Muscle of leg (tissue), 16 donors: ENCODE measurements at places on chromosomes 5 and 9.

DNA sequence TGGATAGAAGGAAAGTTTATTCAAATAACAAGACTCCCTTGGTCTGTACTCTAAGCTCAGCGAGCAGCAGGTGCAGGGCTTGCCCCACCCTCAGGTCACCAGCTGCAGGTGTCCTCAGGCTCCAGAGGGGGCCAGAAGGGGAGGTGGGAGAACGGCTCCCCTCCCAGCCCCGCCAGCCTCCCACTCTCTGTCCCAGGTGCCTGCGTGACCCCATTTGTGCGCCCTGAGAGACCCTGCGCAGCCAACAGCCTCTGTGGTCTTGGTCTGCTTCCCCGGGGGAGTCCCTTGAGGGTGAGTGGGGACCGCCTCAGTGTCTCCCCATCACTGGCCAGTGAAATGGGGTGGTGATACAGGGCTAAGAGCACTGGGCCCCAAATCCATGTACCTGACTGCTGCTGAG is 62.3 kb upstream of the STXBP1 start:
- DNase-seq: no peak

- DNase-seq: peak; percentile 88
Observed at GRCh38 chr9:128635266-128636023, 21.2 kb downstream of the DYNC2I2 start.

- no peak for DNase-seq
Observed at GRCh38 chr5:69004127-69004526, 89.7 kb upstream of the SLC30A5 start.

- DNase-seq: no peak
Observed at GRCh38 chr5:94818904-94819303, 200.4 kb downstream of the SLF1 start.

DNA sequence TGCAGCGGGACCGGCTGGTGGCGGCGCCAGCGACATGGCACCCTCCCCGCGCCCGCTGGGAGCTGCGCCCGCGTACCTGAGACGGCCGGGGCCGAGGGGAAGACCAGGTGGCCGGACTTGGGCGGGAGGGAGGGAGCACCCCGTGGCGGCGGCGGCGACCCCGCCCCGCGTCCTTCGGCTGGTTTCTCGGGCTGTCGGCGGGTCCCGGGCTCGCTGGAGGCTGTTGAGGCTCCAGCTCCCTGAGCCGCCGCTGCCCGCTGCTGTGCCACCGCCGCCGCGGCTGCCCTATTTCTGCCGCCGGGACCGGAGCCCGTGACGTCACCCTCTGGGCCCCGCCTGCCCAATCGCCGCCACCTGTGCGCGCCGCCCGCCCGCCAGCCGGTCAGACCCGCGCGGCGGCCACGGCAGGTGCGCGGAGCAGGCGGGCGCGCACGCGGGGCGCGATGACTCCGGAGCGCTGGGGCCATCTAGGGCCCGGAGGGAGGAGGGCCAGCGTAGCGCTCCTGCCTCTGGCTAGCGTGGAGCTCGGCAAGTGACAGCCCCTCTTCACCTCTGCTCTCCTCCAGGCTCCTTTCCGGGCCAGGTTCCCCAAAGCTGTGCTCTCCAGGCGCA is at the start of gene FSTL4:
Gene FSTL4, minus strand, starts transcription at position 293 of the 612 bp plus-strand sequence.
- DNase-seq: peak; percentile 24

GRCh38 chr5:95924720-95925377 is 36.8 kb downstream of the ELL2 start:
- peak; percentile 10 for DNase-seq

DNA sequence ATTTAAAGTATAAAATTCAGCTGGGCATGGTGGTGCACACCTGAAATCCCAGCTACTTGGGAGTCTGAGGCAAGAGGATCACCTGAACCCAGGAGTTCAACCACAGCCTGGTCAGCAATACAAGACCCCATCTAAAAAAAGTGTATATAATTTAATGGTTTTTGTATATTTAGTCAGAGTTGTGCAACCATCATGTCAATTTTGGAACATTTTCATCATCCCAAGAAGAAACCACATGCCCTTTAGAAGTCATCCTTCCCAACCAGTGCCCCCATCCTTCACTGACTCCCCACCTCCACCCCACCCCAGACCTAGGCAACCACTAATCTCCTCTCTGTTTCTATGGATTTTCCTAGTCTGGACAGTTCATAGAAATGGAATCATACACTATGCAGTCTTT is 18.8 kb upstream of the TEK start:
- no peak for DNase-seq

- DNase-seq: no peak
Observed at GRCh38 chr5:157186309-157187045, 5.8 kb downstream of the ITK start.

GRCh38 chr5:38258319-38259061 is at the start of gene EGFLAM:
EGFLAM (plus strand) TSS chr5:38258559; CDS start chr5:38258755, 196 bp downstream.
- DNase-seq: peak; percentile 49

DNA sequence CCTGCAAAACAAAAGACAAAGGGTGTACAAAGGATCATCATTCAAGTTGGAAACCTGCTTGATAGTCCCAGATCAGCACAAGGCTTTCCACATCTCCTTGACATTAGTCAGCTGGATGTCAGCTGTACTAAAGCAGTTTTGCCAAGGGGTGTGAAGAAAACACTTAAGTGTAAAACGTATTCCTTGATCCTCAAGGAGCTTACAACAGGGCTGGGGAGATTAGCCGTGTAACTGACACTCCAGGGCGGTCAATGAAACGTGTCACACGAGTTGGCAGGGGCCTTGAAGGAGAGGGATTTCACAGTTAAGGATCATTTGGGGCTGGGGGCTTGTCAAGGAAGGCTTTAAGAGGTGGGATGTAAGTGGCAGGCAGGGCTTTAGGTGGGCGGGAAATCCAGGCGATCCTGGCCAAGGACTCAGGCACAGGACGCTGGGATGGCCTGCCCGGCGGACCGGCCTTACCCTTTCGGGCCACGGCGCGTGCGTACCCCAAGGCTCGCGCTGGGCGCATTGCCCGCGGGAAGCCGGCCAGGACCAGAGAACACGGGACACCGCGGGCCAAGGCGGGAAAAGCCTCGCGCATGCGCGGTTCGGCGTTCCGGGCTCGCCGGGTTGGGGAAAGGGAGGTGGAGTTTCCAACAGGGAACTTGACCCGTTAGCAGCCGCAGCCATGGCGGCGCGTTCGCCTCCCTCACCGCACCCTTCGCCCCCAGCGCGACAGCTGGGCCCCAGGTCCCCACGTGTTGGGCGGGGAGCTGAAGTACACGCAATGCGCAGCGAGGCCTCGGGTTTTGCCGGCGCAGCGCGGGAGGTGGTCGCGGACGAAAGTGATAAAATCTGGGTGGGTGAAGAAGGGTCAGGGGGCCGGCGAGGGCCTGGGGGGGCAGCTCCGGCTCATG is at the start of gene CNTLN:
Gene CNTLN, plus strand, starts transcription at position 645 of the 899 bp plus-strand sequence. Its CDS starts 26 bp downstream, at position 671.
- peak; percentile 97 for DNase-seq

DNA sequence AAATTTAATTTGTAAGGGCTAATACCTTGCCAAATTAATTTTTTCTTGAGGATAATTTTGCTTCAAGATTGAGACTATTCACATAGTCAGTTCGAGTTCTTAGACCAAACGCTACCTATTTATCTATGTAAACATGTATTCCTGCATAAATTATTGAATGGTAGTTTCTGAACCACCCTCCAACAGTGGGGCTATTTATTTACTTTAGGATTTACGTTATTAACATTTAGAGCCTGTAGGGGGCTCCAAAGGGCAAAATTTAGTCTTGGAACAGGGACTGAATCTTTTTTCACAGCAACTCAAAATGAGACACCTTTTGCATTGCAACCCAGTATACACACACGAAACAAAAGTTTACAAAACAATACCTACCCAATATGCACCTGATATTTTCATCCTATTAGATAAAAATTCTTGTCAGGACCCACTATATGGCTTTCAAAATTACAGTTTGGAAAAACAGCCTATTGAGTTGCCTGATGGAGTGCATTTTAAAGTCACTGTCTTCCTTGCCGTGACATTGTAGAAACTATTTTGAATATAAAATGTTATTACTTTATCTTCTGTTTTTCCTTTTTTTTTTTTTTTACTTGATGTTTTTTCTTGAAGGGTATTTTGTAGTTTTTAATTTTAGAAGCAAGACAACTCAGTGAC is 47.1 kb upstream of the POU4F3 start:
- peak; percentile 48 for DNase-seq

GRCh38 chr9:121991307-121991661 is 101.8 kb downstream of the TTLL11 start:
- no peak for DNase-seq

DNA sequence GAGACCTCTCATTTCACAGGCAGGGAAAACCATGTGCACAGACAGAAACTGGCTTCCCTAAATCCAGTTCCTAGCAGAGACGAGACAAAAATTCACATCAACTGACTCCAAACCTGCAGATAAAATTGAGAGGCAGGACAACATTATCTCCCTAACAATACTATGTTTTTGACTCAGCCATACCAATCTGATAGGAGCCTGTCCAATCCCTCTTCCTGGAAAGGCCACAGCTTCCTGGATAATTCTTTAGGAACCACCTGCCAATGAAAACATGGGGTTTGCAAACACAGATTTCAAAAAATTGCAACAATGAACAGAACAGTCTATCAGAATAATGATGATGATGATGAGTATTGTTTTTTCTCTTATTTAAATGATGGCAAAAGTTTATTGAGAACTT is 22.4 kb downstream of the SH3TC2 start:
- no peak for DNase-seq

DNA sequence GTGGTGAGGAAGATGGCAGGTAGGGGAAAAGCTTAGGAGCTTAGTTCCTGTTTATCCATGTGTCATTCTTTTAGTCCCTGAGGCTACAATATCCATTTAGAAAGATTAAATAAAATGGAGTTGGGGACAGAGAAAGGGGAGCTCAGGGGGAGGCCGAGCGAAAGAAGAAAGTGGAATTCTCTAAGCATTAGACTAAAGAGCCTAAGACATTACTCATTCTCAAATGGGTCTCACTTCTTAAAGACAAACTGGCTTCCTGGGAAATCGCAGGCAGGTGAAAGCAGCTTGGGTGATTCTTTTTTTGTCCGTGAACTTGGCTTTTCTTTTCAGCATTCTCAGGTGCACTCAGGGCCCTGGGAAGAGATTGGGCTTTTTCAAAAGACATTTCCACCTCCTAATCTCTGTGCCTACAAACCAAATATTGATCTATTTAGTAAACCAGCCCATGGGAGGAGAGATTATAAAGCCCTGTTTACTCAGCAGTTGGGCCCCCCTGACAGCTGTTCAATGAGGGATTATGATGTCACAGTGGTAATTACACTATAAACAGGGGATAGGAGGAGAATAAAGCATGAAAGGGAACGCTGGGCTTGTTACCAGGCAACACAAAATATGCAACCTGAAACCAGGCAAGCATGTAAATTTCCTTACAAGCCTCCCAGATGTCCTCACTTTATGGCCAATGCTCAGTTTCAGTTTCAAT is 584.0 kb downstream of the ACTL7B start:
- DNase-seq: peak; percentile 96
